SK-N-DZ (cell line): ENCODE measurements at places on chromosomes 3 and 15.

DNA sequence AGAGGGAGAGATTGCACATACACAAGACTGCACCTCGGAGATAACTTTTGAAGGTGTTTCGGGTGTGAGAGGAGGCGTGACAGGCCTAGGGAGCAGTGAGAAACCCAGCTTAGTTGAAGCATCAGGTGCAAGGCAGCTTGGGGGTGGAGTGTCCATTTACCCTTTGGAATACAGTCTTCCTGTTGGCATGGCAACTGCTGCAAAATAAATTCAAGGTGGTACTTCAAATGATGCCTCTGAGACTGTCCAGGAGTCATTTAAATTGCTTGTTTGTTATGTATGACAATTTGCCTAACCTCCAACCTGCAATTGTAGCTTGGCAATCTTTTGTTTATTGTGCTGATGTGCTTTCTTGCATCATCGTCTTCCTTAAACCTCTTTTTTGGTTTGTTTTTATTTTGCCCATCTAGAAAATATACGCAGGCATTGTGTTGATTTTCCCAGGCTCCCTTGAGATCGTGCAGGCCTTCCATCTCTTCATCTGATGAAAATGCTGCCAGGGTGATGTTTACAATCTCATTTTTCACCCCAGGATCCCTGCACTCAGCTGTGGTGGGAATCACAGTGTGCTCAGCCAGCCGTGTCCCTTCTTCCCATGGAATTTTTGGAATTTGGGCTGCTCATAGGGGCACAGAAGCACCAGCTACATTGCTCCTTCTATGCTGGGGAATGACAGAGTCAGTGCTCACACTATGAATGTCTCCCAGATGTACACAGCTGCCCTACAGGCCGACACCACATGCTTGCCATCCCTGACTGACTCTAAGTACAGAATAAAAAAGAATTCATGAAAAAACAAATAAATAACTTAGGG is 583.1 kb upstream of the CFAP20DC start:
- DNase-seq: no peak

DNA sequence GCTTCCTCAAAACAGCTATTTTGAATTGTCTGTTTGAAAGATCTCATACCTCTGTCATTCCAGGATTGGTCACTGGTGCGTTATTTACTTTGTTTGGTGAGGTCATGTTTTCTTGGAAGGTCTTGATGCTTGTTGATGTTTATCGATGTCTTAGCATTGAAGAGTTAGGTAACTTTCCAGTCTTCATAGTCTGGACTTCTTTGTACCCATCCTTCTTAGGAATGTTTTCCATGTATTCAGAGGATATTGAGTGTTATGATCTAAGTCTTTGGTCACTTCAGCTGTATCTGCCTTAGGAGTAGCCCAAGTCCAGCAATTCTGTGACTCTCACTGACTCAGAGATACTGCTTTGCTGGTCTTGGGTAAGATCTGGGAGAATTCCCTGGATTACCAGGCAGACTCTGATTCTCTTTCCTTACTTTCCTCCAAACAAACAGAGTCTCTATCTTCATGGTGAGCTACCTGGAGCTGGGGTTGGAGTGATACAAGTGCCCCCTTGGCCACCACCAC is 398.6 kb downstream of the ZIC4 start:
- DNase-seq: no peak

GRCh38 chr3:196344663-196345062 is 6.5 kb upstream of the TM4SF19 start:
- no peak for DNase-seq

DNA sequence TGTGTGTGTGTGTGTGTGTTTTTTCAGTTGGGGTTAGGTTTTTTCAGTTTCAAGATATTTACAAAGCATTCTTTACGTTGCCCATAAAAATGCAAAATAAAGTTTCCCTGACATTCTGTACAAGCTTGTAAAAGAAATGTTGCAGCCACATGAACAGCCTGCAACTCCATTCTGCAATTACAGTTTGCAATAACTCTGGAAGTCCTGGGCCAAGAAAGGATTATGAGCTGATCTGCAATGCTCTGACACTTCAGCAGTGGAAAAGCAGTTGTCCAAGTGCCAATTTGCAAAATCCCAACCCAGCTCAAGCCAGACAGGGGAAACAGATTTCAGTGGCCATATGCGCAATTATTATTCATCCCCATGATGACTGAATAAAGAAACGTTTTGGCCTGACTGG is 322.1 kb downstream of the MEX3B start:
- no peak for DNase-seq
